Activated CD8-positive, alpha-beta memory T cell treated with anti-CD3 and anti-CD28 coated beads for 36 hours (primary cell): ENCODE measurements at places on chromosomes 4 and X. TPM values are rescaled to one million over a fixed set of nuclear protein-coding genes. Genes with fewer than 3 reads are reported as not detected.

The MUC7 gene
- total RNA-seq, result not detected

The RBM10 gene
- 67.1 TPM for total RNA-seq

The GAGE2A gene
- total RNA-seq, result not detected

The NLGN3 gene
- 0.53 TPM for total RNA-seq

The CENPE gene
- total RNA-seq, result 27.1 TPM

The PRKG2 gene
- not detected for total RNA-seq

The PCDH19 gene
- total RNA-seq, result not detected

The F8A3 gene
- 12.2 TPM for total RNA-seq

The VCX3B gene
- total RNA-seq, result not detected

The TCEAL3 gene
- total RNA-seq, result 4.0 TPM

The NAA11 gene
- not detected for total RNA-seq

The COL25A1 gene
- total RNA-seq, result not detected

The CPZ gene
- total RNA-seq, result not detected

The RBM47 gene
- 0.67 TPM for total RNA-seq

The KDM6A gene
- total RNA-seq, result 17.1 TPM

The TAPT1 gene
- total RNA-seq, result 26.8 TPM

The AP1S2 gene
- total RNA-seq, result 35.2 TPM
